ACHN (cell line): ENCODE measurements at places on chromosomes 13 and 19.

- no peak for DNase-seq
These were observed 350.1 kb downstream of the FOXO1 start for GRCh38 chr13:40316301-40316700.

DNA sequence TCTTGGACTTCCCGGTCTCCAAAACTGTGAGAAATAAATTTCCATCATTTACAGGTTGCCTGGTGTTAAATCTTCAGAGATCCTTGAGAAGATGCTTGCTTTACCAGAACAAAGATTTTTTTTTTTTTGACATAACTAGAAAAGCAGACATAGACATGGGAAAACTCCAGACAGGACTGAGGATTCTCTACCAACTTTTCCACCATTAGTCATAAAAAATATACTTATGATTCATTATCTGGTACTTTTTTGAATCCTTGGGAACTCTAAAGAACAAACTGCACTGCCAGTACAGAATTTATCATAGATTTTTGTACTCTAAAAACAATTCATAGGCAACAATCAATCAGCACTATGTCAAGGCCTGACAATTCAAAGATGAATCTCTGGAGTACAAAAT is 487.6 kb downstream of the EFNB2 start:
- DNase-seq: no peak

GRCh38 chr19:58520257-58520599 is 618 bp upstream of the ZBTB45 start:
- DNase-seq: no peak

DNA sequence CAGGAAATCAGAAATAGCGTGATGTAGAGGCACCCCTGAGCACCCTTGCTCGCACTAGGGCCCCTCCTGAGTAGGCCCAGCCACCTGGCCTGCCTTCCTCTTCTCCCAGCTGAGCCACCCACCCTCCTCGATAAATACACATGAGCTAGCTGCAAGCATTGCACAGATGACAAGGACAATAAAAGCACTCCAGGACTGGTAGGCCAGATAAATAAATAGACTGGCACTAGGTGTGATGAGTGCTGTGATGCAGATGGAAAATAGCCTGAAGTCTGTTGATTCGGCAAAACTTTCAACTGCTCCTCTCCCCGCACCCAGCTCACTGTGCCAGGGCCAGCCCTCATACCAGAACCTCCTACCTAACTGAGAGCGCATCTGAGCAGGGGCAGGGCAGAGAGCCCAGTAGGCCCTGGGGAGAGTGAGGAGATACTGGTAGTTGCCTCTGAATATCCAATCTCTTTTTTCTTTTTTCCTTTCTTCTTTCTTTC is 54.5 kb upstream of the GPI start:
- DNase-seq: no peak

GRCh38 chr19:35316560-35316959 is 12.4 kb upstream of the CD22 start:
- no peak for DNase-seq

- no peak for DNase-seq
These were observed 15.4 kb downstream of the MIR17HG start for GRCh38 chr13:91362908-91363307.

DNA sequence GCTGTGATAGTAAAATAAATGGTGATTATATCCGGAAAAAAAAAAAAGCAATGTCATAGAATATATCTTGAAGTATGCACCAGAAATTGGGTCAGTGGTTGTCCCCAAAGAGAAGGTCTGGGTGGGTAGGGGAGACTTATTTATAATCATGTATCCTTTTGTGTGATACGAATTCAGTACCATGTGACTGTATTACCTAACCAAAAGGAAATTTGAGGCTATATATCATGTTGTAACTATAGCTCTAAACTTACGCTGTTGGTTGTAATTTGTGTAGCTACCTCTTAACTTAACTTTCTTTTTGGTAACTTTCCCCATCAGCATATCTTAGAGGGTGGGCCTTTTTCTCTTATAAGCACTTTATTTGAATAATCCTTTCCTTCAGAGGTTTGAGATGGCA is 25.2 kb upstream of the KCTD4 start:
- no peak for DNase-seq

- DNase-seq: peak; percentile 51
These were observed 20.4 kb downstream of the LMTK3 start for GRCh38 chr19:48490981-48491792.

GRCh38 chr13:114264886-114265611 is 16.4 kb upstream of the UPF3A start:
- DNase-seq: no peak

DNA sequence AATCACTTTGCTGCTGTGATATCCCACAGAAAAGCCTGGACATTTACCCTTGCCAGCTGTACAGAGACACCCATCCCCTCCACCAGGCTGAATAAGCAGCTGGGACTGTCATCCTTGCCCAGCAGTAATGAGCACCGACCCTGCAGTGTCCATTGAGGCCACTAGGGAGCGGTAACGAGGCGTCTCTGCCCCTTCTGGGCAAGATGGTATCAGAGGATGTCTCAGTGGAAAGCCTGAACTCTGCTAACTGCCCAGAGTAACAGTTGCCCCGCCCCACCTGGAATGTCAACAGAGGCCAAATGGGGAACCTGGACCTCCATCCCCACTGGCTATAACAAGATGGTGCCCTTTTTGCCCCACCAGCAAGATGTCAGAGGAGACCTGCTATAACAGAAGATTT is 22.8 kb upstream of the CEACAM20 start:
- peak; percentile 50 for DNase-seq

DNA sequence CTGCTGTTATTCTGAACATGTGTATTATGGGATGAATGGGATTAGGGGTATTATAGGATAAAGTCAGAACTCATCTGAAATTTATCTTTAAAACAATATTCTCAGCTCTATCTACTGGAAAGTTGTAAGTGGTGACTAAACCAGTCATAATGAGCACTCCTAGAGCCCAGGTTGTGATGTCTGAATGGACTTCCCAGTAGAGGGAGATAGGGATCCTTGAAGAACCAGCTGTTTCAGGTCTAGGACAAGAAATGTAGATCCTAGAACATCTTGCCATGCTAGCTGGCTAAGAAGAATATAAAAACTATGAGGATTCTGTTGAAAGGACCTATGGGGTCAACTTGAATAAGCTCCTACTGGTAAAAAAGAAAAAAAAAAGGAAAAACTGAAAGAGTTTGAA is 310.8 kb downstream of the SLC7A1 start:
- peak; percentile 2 for DNase-seq
